ENCODE measurements at places on chromosomes 2 and 18.

DNA sequence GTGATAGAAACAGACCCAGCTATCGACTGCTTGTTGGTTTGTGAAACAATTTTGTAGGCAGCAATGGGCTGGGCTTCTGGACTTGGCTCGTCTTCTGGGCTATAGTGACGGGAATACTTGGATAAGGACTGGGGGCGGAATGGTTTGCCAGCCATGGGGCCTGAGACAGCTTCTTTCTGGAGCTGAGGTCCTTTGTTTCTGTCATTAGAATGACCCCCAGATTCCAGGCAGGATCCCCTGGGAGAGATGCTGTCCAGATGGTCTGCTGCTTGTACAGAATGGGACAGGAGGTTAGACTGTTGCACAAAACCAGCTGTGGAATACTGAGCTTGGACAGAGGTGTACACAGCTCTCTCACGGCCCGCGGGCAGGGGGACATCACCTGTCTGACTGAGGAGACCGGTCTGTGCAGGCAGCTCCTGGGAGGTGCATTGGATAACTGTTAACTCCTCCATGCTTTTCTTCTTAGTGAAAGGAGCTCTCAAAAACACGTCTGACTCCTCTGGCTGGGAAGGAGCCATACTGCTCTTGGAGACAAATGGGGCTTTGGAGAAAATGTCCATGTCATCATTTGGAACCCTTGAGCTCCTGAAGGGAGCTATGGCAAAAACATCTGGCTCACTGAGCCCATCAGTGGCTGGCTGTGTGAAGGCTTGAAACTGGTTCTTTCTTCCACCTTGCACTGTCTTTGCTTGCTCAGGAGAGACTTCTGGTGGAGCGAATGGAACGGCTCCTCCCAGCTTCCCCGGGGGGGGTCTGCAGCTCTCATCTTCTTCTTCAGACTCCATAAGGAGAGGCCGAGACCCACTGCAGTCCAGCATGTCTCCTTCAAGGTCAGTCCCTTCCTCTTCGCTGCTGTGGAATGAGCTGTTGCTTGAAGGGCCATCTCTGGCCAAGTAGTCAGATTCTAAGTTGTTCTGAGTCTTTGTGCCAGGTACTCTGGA is 28.6 kb upstream of the NFU1 start:
- DNase-seq, result no peak

DNA sequence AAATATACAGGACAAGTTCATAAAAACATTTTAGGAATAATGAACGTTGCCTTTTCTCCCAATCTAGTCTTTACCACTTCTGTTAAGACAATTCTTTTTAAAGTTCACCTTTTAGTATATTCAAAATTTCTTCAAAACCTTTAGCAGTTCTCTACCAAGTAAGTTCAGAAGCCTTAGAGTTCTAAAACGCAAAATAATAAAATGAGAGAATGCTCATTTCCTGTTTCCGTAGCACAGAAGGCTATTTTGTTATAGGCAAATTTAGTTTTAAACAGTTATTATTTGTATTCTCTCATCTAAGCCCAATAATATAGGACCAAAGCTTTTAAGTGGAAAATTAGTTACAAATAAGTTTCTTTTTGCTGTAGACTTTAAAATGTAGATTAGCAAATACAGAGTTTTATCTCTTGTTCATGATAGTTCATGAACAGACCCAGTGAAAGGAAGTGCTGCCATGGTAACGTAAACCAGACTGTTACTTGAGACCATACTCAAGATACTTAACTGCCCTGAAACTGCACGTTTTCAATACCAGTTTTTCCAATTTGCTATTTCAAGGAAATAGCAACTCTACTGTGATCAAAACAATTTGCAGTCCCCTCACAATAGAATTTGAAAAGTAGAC is 173.1 kb upstream of the STON1 start:
- DNase-seq, result no peak

GRCh38 chr18:60067426-60068210 is 167.8 kb downstream of the PMAIP1 start:
- DNase-seq, result no peak

DNA sequence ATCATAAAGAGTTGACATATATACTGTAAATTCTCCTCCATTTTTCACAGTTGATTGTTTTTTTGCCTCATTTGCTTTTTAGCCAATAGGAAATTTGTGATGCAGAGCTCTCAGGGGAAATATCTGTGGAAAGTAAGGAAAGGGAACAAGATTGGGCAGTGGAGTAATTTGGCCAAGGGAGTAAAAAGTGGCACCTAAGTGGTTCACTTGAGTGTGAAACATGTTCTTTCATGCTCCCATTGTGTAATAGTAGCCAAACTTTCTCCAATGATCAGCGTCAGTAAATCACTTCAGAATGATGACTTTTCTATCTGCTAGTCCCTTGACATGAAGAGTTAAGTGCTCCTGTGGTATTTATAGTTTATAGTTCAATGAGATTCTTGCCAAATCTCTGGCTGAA is 141.9 kb upstream of the KCNJ3 start:
- DNase-seq, result no peak

GRCh38 chr2:105383432-105384166 is 15.3 kb downstream of the FHL2 start:
- DNase-seq, result no peak

GRCh38 chr18:48544661-48545415 is 6.0 kb downstream of the CTIF start:
- no peak for DNase-seq

- DNase-seq, result no peak
Observed at GRCh38 chr2:100309973-100310719, 12.2 kb downstream of the LONRF2 start.

DNA sequence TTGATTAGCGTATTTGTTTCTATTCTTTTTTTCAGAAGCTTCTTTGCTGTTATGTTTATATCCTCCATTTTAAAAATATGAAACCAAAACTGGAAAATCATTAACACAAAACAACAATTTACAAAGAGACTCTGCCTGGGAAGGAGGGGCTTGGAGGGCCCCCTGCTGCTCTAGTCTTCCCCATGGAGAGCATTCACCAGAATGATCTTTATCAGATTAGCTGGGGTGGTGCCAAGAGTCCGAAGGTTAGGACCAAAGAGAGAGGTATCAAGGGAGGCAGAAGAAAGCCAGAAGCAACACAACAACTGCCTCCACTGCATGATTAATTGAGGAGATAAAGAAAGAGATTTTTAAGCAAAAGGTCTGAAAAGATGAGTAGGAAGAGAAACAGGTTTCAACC is 218.6 kb downstream of the IRS1 start:
- no peak for DNase-seq

DNA sequence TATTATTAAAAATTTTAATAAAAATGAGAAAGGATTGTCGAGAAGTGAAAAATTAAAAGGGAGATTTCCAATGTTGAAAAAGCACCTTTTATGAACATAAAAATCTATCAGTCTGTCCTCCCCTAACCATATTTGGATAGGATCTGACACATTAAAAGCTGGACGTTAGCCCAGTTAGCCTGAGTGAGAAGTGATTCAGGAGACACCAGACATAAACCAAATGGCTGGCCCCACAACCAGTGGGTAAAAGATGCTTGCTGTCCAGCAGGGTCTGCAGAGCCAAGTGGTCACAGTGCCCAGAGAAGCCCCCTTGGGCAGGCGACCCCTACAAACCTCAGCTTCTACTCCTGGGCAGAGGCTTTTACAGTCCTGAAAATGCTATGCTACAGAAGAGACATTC is 253.8 kb upstream of the LYPD1 start:
- no peak for DNase-seq

DNA sequence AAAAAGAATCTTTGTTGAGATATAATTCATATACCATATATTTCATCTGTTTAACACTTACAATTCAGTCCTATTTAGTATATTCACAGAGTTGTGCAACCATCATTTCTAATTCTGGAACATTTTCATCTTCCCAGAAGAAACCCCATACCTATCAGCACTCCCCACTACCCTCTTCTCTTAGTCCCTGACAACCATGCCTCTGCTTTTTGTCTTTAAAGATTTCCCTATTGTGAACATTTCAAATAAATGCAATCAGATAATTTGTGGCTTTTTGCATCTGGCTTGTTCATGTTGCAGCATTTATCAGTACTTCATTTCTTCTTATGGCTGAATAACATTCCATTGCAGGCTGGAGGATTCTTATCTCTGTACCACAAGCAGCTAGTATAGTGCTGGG is 305.9 kb upstream of the MEX3C start:
- no peak for DNase-seq

DNA sequence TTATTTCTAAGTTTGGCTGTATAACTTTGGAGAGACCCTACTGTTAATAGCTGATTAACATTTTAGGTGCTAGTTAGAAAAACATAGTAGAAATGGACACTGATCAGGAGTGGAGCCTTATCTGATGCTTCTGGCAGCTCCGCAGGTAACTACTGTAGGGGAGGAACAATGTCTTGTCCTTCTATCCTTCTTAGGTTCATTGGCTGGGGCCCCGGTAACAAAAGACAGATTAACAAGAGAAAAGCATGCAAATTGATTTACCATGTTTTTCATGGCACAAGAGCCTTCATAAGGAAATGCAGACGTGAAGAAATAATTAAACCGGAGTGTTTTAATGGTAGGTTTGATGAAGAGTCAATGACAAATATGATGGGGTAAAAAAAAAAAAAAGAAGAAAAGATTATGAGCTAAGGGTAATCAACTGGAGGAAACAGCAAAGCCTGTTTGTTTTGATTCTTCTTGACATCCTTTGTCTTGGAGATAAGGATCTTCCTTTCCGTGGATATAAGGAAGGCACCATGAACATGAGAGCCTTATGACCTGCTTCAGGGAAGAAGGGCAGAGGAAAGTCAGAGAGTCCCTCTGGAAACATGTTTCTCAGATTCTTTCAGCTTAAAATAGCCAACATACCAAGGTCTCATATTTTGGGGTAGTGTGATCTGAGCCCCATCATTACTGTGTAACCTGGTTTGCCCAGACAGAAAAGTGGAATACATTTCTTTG is 62.4 kb upstream of the GCFC2 start:
- no peak for DNase-seq

DNA sequence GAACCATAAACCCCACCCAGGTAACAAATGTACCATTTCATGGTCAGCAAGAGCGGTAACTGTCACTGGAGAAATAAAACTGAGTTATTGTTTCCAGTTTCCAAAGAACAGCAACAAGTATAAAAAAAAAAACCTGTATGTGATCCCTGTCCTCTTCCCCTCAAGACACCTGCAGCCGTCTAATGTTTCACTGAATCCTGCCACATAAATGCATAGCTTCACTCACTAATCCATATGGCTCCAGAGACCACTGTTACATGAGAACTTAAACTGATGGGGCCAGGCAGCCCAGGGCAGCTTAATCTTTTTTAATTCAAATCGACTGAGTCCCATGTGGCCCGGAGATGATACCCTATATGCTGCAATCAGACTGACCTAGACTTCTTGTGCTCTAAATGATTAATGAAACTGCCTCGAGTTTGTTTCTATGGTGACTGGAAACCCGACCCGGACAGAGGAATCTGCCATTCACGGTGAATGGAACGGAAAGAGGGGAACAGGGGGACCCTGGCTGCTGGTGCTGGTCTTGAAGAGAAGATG is 60.9 kb upstream of the SIX2 start:
- DNase-seq, result no peak

DNA sequence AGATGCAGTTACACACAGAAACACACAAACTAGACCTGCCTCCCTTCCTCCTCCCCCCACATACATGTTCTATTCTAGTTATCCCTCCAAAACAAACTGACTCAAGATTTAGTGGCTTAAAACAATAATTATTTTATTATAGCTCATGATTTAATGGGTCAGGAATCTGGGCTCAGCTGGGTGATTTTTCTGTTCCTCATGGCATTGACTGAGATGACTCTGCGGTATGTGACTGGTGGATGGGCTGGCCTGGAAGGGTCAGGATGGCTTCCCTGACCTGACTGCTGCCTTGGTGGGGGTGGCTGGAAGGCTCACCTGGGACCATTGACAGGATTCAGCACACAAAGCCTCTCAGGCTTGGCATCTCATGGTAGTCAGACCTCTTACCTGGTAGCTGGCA is 33.7 kb upstream of the NTSR2 start:
- DNase-seq, result no peak

DNA sequence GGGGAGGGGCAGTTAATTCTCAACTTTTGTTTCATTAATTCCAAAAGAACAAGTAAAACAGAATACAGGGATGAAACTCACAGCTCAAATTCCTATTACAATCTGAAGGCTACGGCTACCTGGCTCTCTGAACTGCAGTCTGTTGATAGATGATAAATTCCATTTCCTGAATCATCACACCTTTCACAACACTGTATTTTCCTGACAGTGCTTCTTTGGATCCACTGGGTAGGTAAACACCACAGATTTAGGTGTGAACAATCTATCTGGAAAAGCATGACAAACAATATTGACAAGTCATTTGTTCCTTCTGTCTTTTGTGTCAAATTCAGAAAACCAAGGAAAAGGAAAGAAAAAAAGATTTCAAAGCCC is 843.2 kb downstream of the LRRTM4 start:
- no peak for DNase-seq

DNA sequence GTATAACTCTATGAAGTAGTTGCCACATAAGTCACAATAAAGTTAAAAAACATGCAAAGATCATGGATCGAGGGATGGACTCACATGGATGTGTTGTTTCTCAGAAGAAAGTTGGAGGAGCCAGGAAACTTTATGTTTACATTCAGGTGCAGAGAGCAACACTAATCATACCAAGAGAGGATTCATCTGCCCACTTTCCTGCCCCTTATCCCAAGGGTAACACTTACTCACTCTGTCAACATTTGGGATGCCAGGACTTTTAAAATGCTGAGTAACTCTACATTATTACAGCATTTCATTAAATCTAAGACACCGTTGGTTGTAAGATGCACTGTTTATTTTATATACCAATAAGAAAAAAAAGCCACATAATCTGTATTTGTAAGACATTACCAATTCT is 170.4 kb downstream of the KCNE4 start:
- no peak for DNase-seq

GRCh38 chr2:48248251-48248933 is 281.6 kb upstream of the STON1 start:
- DNase-seq, result no peak

- DNase-seq, result peak; percentile 70
Observed at GRCh38 chr2:85853499-85854165, 35.2 kb downstream of the ST3GAL5 start.

DNA sequence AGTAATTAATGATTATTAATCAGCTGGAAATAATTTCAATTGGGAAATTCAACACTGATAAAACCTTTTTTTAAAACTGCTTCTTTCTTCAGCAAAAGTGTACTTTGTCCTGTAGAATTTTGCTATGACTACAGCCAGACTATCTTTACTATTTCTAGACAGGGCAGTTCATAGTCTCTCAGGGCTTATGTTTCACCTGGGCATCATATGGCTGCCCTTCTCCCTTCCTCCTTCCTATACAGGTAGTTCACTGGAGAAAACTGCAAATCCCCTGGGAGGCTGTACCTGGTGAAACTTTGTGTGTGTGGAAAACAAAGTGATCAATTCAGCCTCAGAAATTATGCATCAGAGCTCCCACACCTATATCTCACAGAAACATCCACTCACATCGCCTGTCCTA is 38.6 kb downstream of the THADA start:
- no peak for DNase-seq

- no peak for DNase-seq
Observed at GRCh38 chr2:46610021-46610420, 130.7 kb downstream of the TMEM247 start.
